ENCODE measurements at places on chromosomes 3 and 15. TPM values are rescaled to one million over a fixed set of nuclear protein-coding genes. Genes with fewer than 3 reads are reported as not detected.

Gene ROPN1B
- 4.6 TPM for total RNA-seq

Gene FSTL1
- total RNA-seq: 209 TPM

Gene TPRG1
- total RNA-seq: 2.7 TPM

Gene AMIGO3
- not detected for total RNA-seq

Gene GOLGA6L7
- total RNA-seq: not detected

Gene OSBPL10
- total RNA-seq: 5.1 TPM

Gene CPOX
- total RNA-seq: 11.5 TPM

Gene PSMD2
- 237 TPM for total RNA-seq

Gene SATB1
- 41.7 TPM for total RNA-seq

Gene CHRNA7
- total RNA-seq: 1.3 TPM
